ENCODE measurements at places on chromosomes 7 and 10. TPM values are rescaled to one million over a fixed set of nuclear protein-coding genes. Genes with fewer than 3 reads are reported as not detected.

Gene NKX1-2
- not detected for total RNA-seq

Gene RP9
- 6.4 TPM for total RNA-seq

Gene RBM48
- total RNA-seq, result 7.7 TPM

Gene WASHC2C
- 35.6 TPM for total RNA-seq

Gene INSYN2A
- total RNA-seq, result 0.15 TPM

Gene MALRD1
- 0.15 TPM for total RNA-seq

Gene PPP1R17
- not detected for total RNA-seq

Gene SPAM1
- total RNA-seq, result not detected

Gene TMEM130
- total RNA-seq, result 0.12 TPM

Gene MRPL43
- 82.1 TPM for total RNA-seq

Gene SEMA4G
- 0.53 TPM for total RNA-seq

Gene IQUB
- total RNA-seq, result 0.30 TPM
